Activated CD4-positive, alpha-beta memory T cell treated with anti-CD3 and anti-CD28 coated beads for 36 hours (primary cell): ENCODE measurements at places on chromosomes 12 and 14.

DNA sequence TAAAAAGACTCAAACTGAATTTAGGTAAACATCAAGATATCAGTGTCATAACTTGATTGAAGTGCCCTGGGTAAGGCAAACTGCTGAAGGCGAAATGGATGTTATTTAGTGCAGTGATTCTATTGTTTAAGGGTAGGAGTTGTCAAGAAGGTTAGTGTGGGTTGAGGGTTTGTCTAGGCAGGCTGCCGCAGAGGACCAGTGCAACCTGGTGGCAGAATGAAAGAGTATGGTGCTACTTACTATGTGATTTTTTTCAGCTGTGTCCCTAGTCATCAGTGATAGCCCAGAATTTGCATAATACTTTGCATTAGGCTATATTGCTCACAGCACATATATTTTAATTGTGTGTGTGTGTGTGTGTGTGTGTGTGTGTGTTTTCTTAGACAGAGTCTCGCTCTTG, 1127.0 kb downstream of the GALC start:
- H3K4me1 ChIP-seq, result no peaks in the 10 kb centered on the region
- no peak for DNase-seq
- H3K27me3 ChIP-seq, result no peaks in the 10 kb centered on the region
- H3K36me3 ChIP-seq, result no peaks in the 10 kb centered on the region

- no peaks in the 10 kb centered on the region for H3K36me3 ChIP-seq
- H3K4me3 ChIP-seq, result no peak overlapping the region
- H3K4me1 ChIP-seq, result no peaks in the 10 kb centered on the region
- DNase-seq, result peak; percentile 45
- no peak overlapping the region for H3K27ac ChIP-seq
Observed at GRCh38 chr12:109393437-109394345, 46.0 kb downstream of the MYO1H start.

DNA sequence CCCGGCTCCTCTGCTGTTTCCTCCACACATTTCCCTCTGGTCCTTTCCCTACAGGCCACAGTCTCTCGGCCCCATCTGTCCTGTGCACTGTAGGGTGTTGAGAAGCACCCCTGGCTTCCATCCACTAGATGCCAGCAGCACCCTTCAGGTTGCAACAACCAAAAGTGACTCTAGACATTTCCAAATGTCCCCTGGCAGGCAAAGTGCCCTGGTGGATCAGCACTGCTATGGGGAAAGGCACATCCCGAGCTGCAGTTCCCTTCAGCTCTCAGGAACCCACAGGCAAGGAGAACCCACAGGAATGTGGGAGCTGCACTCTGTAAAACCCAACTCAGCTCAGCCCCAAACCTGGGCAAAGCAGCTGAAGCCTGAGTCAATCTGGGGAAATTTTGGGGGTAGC, 77.0 kb downstream of the RBM19 start:
- H3K27ac ChIP-seq, result no peak overlapping the region
- no peaks in the 10 kb centered on the region for H3K27me3 ChIP-seq
- DNase-seq, result no peak
- H3K4me3 ChIP-seq, result no peak overlapping the region
- H3K36me3 ChIP-seq, result peaks cover 37% of the 10 kb centered on the region
- peaks cover 3% of the 10 kb centered on the region for H3K4me1 ChIP-seq

GRCh38 chr14:93286212-93286890, 46.5 kb downstream of the BTBD7 start:
- H3K27ac ChIP-seq, result no peak overlapping the region
- no peak for DNase-seq
- peaks cover 4% of the 10 kb centered on the region for H3K4me1 ChIP-seq
- H3K4me3 ChIP-seq, result no peak overlapping the region

GRCh38 chr14:67396381-67396970, 15.5 kb downstream of the PLEK2 start:
- H3K36me3 ChIP-seq, result no peaks in the 10 kb centered on the region
- no peaks in the 10 kb centered on the region for H3K4me1 ChIP-seq

GRCh38 chr14:56751471-56751870, 58.8 kb downstream of the OTX2 start:
- no peak for DNase-seq
- H3K4me1 ChIP-seq, result no peaks in the 10 kb centered on the region
- H3K4me3 ChIP-seq, result no peak overlapping the region

DNA sequence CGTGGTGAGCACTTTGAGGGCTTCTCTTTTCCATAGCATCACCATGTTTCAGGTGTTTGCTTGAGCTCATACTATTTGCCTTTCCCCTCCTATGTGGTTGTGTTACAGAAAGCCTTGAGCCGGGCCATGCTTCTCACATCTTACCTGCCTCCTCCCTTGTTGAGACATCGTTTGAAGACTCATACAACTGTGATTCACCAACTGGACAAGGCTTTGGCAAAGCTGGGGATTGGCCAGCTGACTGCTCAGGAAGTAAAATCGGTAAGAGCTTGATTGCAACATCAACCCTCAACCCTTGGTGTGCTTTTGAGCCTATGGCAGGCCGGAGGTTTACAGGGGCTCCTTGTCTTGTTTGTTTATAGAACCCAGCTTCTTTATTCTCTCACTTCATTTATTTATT, 8.1 kb downstream of the LETMD1 start:
- H3K27ac ChIP-seq, result peak overlapping the region; percentile 23
- H3K4me1 ChIP-seq, result peaks cover 7% of the 10 kb centered on the region
- peaks cover 53% of the 10 kb centered on the region for H3K36me3 ChIP-seq
- H3K27me3 ChIP-seq, result no peaks in the 10 kb centered on the region
- no peak for DNase-seq

DNA sequence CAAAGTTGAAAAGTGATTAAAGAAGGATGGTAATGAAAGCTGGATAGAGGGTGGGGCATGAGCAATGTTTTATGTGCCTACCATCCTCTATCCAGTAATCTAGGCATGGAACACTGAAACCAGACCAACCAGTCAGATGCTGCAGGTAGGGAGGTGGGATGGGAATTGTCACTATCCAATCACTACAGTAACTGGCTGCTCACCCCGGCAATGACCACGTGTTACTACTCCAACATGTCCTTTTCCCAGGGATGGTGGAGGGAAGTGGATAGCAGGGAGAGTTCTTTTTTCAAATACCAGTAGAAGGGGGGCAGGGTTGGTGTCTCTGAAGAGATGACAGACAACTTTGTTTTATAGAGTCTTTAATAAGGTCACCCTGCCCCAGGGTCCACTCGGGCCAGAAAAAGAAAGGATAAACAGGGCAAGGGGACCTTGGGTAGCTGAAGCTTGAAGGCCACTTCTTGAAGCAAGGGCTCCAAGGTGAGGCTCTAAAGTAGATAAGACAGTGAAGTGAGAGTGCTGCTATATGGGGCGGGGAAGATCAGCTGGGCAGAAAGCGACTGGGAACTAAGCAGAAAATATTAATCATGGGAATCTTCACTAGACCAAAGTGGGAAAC, 14.7 kb upstream of the CDH24 start:
- peak overlapping the region; percentile 88 for H3K27ac ChIP-seq
- no peaks in the 10 kb centered on the region for H3K27me3 ChIP-seq
- no peak for DNase-seq
- H3K4me1 ChIP-seq, result peaks cover 39% of the 10 kb centered on the region
- H3K36me3 ChIP-seq, result peaks cover 45% of the 10 kb centered on the region
- H3K4me3 ChIP-seq, result peak overlapping the region; percentile 94

GRCh38 chr12:71449373-71450070, 9.9 kb downstream of the LGR5 start:
- H3K27ac ChIP-seq, result no peak overlapping the region
- no peaks in the 10 kb centered on the region for H3K4me1 ChIP-seq
- H3K36me3 ChIP-seq, result no peaks in the 10 kb centered on the region
- H3K27me3 ChIP-seq, result peaks cover 37% of the 10 kb centered on the region
- DNase-seq, result no peak

- DNase-seq, result no peak
Observed at GRCh38 chr12:127750076-127750840, 516.7 kb upstream of the TMEM132C start.

DNA sequence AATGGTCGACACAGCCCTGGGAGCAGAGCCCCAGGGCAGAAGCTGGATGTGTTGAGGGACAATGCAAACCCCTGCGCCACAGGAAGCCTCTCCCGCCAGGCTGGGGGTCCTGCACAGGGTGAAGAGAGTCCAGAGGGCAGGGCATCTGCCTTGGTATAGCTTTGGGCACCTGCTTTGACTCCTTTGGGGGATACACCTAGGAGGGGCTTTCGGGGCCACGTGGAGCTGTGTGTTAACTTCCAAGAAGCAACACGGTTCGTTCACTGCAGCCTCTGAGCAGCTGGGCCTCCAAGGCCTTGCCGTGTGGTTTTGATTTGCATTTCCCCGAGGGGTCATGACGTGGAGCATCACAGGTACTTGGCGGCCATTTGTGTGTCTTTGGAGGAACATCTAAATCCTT, 5.8 kb upstream of the PUS1 start:
- no peak overlapping the region for H3K4me3 ChIP-seq
- peaks cover 7% of the 10 kb centered on the region for H3K4me1 ChIP-seq
- no peak for DNase-seq
- H3K27me3 ChIP-seq, result no peaks in the 10 kb centered on the region

- no peak overlapping the region for H3K4me3 ChIP-seq
- H3K36me3 ChIP-seq, result no peaks in the 10 kb centered on the region
- peaks cover 3% of the 10 kb centered on the region for H3K27me3 ChIP-seq
Observed at GRCh38 chr14:23932639-23933038, 20.9 kb upstream of the DHRS4 start.

DNA sequence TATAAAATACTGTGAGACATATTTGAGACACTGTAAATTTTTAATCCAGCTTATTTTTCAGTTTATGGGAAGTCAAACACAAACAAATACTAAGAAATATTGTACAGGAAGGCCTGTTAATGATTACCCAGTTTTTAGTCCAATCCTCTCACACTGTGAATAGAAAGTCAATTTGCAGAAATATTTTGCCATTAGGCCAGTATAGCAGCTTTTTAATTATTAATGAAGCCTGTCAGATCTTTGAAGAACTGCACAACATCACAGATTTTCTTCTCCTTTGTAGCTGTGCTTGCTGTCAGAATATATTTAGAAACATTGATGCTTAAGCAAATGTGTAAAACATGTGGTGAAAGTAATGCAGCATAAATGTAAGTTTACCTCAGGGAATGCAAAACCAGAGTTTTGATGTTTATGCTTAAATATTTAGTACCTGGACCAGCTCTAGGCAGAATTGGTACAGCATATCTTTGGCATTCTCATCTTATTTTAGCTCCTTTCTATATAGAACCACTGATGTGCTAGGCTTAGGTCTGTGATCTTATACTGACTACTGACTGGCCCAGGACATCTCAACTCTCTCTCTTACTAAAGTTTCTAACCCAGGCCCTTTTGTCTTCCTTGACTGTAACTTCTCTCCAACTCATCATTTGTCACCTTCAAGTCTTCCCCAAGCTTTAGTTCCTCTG, 230.8 kb upstream of the NAV3 start:
- H3K27ac ChIP-seq, result no peak overlapping the region
- H3K4me3 ChIP-seq, result no peak overlapping the region
- H3K27me3 ChIP-seq, result no peaks in the 10 kb centered on the region
- no peak for DNase-seq
- no peaks in the 10 kb centered on the region for H3K4me1 ChIP-seq

DNA sequence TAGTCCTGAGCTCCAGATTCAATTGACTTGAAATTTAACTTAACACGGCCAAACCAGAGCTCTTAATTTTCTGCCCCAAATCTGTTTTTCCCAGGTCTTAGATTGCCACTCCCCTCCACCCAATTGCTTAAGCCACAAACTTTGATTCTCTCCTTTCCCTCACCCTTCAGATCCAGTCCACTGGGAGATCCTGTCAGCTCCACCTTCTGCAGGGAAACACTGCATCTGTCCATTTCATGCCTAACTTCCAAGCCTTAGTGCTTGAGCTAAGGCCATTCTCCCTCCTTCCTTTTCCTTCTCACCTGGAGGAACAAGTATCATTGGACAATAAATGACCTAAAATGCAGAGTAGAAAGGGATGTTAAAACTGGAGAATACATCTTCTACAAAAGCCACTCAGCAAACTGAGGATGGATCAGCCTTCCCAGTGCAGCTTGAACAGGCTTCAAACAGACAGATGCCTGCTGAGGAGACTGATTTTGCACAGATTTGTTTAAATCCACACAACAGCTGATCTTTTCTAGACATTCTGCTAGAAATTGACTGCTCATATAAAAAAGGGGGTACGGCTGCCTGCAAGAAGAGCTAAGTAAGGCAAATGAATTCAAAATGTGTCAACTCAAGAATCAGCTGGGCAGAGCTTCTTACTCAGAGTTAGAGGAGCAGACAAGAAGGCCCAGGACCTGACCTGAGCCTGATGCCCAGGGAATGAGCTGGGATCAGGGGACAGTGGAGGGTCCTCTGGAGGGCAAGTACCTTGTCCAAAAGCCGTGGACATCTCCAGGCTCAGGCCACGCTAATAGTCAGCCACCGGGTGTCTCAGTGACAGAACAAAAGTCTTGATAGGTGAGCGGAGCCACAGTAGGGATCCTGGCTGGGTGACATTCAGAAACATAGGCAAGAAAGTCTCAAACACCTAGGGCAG, 81.3 kb upstream of the RIC8B start:
- H3K36me3 ChIP-seq, result no peaks in the 10 kb centered on the region
- no peaks in the 10 kb centered on the region for H3K27me3 ChIP-seq
- H3K27ac ChIP-seq, result no peak overlapping the region
- no peaks in the 10 kb centered on the region for H3K4me1 ChIP-seq
- no peak overlapping the region for H3K4me3 ChIP-seq
- no peak for DNase-seq

DNA sequence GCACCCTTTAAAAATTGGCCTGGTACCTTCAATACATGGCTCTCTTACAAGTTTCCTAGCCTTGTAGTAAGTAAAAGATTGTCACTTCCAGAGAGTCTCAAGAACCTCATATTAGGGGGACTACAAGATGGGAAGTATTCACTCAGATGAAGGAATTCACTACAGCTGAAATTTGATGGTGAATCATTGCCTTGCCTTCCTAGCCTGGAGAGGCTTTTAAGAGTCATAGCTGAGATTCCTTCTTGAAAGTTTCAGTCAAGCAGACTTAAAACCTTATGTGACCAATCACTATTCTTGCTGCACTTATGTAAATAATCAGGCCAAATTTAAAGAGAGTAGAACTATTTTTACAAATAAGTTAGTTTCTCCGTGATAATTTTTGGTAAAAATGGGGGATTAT, 451.6 kb downstream of the TRHDE start:
- no peaks in the 10 kb centered on the region for H3K36me3 ChIP-seq
- DNase-seq, result no peak
- no peak overlapping the region for H3K4me3 ChIP-seq
- H3K4me1 ChIP-seq, result no peaks in the 10 kb centered on the region
- no peaks in the 10 kb centered on the region for H3K27me3 ChIP-seq
- no peak overlapping the region for H3K27ac ChIP-seq

DNA sequence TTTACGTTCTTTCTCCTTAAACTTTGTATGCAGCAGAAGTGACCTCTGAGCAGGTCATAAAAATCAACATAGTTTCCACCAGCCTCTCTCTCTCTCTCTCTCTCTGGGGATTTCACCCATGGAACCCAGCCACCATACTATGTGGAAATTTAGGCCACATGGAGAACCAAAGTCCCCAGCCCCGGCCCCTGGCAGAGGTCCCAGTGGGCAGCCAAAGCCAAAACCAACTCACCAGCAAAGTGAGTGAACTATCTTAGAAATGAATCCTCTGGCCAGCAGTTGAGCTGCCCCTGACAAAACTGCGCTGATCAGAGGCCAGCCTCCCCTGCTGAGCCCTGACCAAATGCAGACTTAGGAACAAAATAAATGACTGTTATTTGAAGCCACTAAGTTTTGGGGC, 9.2 kb downstream of the DUSP6 start:
- no peak overlapping the region for H3K27ac ChIP-seq
- peaks cover 40% of the 10 kb centered on the region for H3K4me1 ChIP-seq
